ENCODE measurements at places on chromosomes 2 and 18.

GRCh38 chr18:48137374-48138081 is 207.1 kb upstream of the SMAD2 start:
- DNase-seq, result no peak

- no peak for DNase-seq
Observed at GRCh38 chr2:228509021-228509420, 327.5 kb upstream of the SPHKAP start.

GRCh38 chr2:158457826-158458616 is 1.3 kb downstream of the PKP4 start:
- DNase-seq, result peak; percentile 36

DNA sequence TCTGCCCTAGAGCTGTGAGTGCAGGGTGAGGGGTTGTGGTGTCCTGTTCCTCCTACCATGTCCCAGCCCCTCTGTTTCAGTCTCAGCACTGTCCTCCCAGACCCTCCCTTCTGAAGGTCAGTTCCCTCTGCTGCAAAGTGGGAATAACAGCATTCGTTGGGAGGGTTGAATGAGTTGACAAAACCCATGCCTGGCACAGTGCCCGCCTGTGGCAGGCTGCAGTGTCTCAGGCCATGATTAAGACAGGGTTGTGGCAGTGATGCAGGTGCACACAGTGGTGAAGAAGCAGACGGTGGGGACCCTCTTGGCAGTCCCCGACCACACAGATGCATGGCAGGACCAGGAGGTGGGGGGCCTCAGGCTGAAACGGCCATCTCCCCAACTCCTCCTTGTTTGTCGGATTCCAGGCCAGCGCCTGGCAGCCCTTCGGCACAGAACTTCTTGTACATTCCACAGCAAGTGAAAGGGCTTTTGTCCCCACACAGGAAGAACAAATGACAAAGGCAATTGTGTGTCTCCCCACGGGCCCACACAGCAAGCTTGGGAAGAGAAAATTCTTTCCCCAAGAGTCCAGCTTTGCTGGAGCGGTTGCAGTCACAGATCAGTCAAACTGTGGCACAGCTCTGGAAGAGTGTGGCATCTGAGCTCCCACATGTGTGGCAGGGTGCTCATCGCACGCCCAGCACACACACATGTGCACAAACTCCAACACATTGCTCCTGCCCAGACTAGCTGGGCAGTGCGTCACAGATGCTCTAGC is 92.0 kb upstream of the MSH2 start:
- no peak for DNase-seq

- DNase-seq, result no peak
Observed at GRCh38 chr18:10558243-10558966, 32.6 kb downstream of the NAPG start.

DNA sequence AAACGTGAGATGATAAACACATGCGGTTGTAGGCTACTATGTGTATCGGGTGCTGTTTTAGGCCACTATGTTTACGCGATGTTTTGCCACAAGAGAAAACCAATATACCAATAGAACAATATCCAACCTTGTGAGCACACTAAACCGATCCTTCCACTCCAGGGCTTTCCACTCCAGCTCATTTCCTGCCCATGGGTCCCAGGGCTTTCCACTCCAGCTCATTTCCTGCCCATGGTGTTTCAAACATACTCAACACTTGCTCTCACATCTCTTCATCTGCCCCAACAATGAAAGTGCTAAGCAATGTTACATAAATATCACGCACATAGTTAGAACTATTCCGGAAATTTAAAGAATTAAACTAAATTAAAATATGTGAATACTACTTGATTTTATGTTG is 80.0 kb downstream of the EPB41L3 start:
- no peak for DNase-seq

DNA sequence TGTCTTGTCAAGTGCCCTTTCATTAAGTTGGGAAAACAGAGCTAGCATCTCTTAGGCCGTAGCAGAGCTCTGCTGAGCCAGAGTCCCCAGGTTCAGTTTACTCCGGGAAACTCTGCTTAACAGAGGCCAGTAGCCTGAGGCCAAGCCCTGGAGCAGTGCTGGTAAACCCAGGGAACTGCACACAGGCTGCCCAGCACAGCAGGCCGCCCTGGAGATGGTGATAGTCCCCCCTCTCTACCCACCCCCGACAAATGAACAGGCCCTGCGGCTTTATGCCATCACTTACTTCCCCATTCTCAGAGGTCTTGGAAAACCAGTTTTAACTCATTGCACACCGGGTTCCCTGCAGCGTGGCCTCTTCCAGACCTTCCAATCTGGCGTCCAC is 3.5 kb downstream of the CNNM4 start:
- no peak for DNase-seq

- no peak for DNase-seq
Observed at GRCh38 chr2:201440182-201440581, 11.1 kb downstream of the TRAK2 start.

DNA sequence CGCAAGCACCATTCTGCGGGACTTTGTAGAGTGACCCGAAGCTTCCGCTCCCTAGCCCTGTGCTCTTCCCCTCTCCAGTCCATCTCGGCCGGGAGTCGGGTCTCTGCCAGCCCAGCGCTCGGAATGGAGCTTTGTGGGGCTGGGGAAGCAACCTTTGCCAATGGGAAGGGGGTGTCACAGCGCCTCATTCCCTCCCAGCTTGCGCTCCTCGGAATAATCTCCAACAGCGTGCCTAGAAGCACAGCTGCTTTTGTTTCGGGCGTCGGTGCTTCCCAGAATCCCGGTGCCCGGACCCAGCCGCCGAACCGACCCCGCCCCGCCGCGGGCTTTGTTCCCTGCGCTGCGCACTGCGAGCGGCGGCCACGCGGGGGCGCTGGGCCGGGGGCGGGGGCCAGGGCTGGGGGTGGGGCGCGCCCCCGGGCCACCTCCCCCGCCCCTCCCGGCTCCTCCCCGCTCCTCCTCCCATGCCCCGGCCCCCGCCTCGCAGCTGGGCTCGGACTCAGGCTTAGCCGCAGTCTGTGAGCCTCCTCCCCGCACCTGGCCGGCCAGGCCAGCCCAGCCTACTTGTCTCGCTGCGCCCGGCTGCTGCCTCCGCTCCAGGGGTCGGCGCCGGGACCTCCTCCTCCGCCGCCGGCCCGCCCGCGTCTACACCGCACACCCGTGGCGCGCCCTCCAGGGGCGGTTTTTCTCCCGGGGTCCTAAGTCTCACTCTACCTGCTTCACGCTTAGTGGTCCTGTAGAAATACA is 77.7 kb upstream of the SMAD2 start:
- peak; percentile 32 for DNase-seq

DNA sequence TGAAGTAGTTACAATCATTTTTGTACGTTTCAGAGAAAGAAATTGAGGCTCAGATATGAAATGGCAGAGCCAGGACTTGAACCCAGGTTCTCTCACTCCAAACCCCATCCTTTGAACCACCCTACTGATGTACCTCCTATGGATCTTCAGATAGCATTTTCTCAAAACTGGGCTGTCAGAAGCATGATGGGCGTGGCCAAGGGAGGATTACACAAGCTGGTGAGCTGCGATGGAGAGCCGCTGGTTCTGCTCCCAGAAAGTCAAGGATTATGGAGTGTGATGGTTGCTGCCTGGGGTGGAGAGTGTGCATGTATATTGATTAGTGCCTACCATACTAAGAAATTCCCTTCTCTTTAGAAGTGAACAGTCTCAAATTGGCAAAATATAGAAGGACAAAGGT is 47.0 kb upstream of the PPP1CB start:
- no peak for DNase-seq

- DNase-seq, result no peak
Observed at GRCh38 chr2:233597522-233597921, 19.9 kb upstream of the UGT1A8 start.

DNA sequence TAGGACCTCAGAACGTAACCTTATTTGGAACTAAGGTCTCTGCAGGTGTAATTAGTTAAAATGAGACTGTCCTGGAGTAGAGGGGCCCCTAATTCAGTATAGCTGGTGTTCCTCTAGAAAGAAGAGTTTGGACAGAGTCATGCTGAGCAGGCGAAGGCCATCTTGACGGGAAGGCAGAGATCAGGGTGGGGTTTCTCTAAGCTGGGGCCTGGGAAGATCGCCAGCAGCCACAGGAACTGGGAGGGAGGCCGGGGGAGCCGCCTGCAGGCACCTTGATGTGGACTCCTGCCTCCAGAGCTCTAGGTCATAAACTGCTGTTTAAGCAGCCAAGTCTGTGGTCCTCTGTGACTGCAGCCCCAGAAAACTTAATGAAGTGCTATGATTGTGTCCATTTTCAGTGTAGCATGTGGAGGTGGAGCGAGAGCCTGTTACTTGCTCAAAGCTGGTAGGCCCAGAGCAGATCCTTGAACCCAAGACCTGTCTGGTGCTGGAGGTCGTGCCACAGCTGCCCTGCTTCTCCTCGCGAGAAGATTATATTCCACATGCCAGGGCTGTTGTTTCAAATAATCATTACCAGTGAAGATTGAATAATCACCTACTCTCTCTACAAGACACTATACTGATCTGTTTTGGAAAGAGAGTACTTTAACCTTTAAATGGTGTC is 105.7 kb downstream of the TPO start:
- no peak for DNase-seq

DNA sequence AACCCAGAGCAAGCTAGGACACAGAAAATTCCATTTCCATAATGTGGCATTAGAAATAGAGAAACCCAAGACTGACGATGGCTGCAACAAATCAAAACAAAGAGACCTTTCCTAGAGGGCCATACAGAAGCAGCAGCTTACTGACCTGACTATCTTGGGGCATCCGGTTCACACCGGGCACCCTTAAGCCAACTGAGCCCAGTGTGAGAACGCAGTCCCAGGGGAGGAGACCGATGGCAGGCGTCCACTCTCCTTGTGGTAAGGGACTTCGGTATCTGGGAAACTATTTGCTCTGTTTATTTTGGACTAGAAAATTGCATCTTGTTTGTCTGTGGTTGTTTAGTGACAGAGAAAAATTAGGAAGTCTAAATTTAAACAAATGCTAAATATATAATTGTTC is 244.8 kb upstream of the COPS8 start:
- DNase-seq, result no peak

GRCh38 chr18:55934821-55935220 is 346.8 kb upstream of the TCF4 start:
- DNase-seq, result no peak

DNA sequence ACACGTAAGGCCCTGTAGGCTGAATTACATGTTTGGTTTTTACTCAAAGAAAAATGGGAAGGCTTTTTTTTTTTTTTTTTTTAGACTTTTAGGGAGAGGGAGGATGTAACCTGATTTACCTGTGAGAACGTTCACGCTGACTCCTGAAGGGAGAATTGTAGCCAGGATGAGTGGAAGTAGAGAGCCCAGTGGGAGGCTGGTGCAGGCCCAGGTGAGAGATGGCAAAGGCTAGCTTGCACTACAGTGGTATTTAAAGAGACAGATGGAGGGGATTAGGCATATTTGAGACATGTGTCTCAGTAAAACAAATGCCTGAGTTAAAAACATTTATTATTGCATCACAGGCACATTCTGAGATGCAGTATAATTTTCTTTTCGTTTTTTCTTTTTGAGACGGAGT is 107.9 kb downstream of the CCDC85A start:
- no peak for DNase-seq

GRCh38 chr2:171390941-171391516 is 42.8 kb downstream of the METTL8 start:
- DNase-seq, result no peak

- no peak for DNase-seq
Observed at GRCh38 chr2:38176619-38177021, 100.7 kb upstream of the CYP1B1 start.

- DNase-seq, result no peak
Observed at GRCh38 chr2:112134120-112134519, 4.1 kb upstream of the FBLN7 start.

GRCh38 chr2:8203364-8203763 is 478.5 kb upstream of the ID2 start:
- no peak for DNase-seq

DNA sequence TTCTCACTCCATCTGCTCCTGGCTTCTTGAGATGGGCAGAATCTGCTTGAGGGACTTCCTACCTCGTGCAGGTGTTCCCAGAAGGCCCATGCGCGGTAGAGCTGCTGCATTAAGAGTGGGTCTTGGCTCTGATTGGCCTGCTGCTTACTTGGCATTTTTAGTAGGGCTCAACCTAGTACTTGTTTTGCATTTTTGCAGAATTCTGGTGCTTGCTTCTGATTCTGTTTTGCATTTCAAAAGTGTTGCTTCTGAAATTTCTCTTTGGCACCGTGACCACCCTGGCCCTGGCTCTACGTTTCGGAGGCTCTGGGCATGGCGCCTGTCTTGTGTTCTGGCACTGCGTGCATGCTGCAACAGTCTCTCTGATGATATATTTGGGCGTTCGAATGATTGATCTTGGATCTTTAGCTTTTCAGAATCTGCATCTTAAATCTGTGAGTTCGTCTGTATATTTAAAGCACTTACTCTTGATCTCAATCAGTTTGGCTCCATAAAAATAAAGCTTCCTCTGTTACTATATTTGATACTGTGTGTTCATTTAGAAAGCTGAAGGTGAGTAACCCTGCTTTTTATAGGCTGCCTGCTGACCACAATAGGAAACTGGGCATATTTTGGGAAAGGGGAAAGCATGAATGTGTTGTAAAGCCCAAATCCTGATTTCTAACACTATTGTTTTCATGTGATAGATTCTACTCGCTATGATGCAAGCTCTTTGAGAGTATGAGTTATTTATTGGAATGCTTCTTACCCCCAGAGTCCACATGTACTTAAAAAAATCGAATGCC is 22.2 kb downstream of the EFR3B start:
- DNase-seq, result no peak

DNA sequence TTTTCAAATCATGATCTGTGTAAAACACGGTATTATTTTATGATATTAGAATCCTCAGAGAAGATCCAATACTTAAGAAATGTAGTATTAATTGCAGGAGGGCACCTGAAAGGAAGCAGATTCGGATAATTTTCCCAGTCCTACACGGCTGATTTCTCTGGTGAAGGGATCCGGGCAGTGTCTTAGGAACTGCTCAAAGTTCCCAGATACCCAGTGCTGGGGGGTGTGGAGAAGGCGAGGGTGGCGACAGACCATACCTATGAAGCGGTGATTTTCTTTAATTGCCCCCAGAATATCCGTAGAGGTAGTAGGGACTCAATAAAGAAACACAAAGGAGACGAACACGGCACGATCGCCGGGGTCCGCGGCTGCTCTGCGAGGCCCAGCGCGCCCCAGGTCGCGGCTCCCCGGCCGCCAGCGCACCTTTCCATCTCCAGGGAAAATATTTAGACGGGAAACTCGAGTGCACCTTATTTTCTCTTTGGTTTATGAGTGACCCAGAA is 1.4 kb upstream of the SOX11 start:
- no peak for DNase-seq
